Renal pelvis (tissue), 12 donors: ENCODE measurements at places on chromosomes 16 and 17.

DNA sequence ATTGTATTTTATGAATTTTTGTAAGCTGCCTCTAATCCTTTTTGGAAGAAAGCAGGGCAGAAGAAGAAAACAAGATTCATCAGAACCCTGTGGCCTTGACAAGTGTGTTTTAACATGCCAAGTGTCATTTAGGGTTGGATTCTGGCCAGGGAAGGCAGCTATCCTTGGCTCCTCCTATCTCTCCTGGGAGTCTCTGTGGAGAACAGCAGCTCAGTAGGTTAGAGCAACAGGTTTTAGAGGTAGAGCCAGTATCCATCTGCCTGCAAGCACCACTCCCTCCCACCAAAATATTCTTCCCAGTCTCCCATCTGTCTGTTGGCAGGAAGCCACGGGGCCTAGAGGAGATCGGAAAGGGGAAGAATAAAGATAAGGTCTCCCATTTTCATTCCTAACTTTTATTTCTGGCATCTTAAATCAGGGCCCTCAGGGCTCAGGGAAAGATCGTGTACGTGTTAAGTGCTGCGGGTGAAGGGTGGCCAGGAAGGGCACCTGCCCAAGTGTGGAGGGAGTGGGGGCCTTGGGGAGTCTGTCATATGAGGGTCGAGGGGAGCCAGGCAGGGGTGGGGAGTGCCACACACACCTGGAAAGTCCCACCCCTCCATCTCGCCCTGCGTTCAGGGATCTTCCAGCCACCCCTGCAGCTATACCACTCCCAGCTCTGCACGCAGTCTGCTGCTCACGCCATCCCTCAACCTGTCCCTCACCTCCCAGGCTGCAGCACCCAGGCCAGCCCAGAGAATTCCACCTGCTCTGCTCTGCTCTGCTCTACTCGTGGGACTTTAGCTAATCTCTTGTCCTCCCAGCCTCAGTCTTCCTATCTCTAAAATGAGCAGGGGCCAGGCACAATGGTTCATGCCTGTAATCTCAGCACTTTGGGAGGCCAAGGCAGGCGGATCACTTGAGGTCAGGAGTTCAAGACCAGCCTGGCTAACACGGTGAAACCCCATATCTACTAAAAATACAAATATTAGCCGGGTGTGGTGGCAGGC lies 17.1 kb upstream of the CPSF4L start:
- no peak for DNase-seq

GRCh38 chr16:1465567-1465915 lies 9.3 kb downstream of the CLCN7 start:
- no peak for DNase-seq

DNA sequence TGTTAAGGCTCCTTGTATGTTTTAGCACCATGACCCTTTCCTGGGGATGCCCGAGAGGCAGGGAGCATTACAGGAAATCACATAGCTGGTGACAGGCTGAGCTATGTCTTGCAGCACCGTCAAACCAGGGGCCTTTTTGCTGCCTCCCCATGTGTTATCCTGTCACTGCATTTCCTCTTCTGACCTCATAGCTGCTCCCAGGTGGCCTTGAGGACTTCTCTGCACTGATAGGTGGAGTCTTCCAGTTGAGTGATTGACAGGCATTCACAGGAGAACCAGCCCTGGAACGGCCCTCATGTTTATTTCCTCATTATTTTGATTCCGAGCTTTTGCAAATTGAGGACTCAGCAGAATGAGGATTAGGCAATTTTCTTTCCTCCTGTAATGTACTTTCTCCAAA lies 349.6 kb downstream of the HAPSTR1 start:
- no peak for DNase-seq

- DNase-seq: no peak
These were observed 120.6 kb downstream of the GOSR1 start for GRCh38 chr17:30597776-30598288.

DNA sequence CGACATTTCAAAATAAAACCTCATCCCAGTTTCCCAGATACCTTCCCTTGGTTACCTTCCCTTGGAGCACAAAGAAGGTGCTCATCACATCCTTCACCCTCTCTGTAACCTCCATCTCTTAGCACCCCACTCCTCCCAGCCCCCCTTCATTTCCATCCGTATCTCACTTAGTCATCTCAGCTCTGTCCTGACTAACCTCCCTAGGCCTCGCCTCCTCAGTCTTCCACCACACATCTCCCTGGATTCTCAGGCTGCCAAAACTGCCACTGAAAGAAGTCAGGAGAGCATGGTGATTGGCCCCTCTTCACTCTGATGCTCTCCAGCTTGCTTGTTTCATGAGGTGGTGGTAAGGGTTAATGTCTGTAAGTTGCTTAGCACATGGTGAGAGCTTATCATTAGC lies 2.3 kb downstream of the ZFP3 start:
- DNase-seq: no peak

DNA sequence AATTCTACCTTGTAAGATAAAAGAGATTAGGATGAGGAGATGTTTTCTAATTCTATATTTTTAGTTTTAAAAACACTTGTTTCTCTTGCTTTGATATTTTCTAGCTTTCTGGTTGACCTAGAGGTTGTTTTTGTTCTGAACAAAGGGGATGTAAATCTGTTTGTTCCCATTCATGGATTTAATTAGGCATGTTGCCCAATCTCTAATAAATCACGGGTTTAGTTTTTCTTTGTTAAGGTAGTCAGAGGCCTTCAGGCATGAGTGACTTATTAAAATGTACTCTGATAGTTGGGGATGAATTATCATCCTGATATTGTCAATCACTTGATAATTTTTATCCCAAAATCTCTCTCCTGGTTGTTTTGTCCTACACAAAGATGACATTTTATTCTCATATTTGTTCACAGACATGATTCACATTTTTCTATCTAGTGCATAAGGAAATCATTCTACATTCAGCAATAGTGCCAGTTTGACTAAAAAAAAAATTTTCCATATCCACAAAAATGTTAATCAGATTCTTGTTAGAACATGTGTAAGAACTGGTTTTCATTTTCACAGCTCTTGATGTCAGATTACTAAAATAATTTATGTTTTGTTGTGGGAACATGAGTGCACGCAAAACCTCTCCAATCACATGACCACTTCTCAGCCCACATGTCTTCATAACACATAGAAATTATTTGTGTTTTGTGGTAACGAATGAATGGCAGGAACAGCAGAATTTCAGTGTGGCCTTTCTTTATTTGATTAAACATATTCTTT lies 95.7 kb upstream of the AKTIP start:
- no peak for DNase-seq

DNA sequence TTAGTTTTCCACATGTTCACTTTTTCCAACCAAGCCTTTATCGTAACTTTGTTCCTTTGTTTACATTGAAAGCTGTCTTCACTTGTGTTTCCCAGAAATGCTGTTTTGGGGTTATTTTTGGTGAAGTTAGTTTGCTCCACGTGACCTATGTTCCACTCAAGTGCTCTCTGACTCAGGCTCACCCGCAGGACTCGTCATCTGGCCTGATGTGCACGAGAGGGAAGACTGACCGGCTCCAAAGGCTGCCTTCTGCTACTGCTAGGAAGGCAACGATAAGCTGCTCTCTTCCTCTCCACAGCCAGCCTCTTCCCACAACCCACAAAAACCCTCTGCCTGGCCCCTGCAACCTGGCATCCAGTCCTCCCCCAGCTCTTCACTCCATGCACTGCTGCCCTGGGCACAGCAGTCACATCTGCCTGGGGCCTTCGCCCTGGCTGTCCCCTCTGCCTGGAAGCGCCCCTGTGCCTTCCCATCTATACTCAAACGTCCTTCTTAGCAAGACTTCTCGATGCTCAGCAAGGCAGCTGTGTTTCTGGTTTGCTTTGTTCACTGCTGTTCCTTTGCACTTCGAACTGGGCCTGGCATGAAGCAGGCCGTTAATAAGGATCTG lies 28.0 kb downstream of the ZCCHC14 start:
- DNase-seq: no peak

GRCh38 chr16:51243936-51244436 lies 92.9 kb upstream of the SALL1 start:
- DNase-seq: no peak

GRCh38 chr17:8159459-8160223 lies 3.1 kb downstream of the VAMP2 start:
- no peak for DNase-seq

- peak; percentile 91 for DNase-seq
These were observed 4.8 kb upstream of the ARL4D start for GRCh38 chr17:43393944-43394482.
